Right lung (tissue), 10 donors: ENCODE measurements at places on chromosomes 5 and 9.
A peak's percentile ranks its signal among the peaks of the same experiment; 100 is the strongest.

- DNase-seq, result no peak
These were observed 20.9 kb downstream of the SH3GLB2 start for GRCh38 chr9:129007035-129007765.

- no peak for DNase-seq
These were observed 101.3 kb downstream of the WDR41 start for GRCh38 chr5:77390795-77391194.

- DNase-seq, result peak; percentile 80
These were observed at the start of gene MELK for GRCh38 chr9:36572515-36573418. MELK (plus strand) TSS chr9:36572895; CDS start chr9:36581682, 8,787 bp downstream.

- peak; percentile 21 for DNase-seq
These were observed 45.7 kb upstream of the SLCO4C1 start for GRCh38 chr5:102341681-102342288.

DNA sequence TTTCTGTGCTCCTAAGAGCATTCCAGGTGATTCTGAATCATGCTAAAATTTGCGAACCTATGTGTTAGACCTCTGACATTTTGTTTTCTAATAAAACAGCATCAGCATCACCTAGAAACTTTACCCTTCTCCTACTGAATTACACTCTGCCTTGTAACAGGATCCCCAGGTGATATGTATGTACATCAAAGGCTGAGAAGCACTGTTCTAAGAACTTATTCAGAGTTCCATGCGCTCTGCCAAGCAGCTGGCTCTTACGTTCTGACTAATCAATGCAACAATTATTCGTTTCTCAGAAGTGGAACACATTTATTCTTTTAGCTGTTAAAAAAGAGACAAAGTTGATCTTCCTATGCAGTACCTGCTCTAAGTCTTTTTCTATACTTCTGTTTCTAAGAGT is 228.6 kb downstream of the SLF1 start:
- no peak for DNase-seq

GRCh38 chr5:16178745-16179372 is 732 bp downstream of the MARCHF11 start:
- DNase-seq, result peak; percentile 75

- no peak for DNase-seq
These were observed 422.3 kb downstream of the CAAP1 start for GRCh38 chr9:26470284-26470683.

DNA sequence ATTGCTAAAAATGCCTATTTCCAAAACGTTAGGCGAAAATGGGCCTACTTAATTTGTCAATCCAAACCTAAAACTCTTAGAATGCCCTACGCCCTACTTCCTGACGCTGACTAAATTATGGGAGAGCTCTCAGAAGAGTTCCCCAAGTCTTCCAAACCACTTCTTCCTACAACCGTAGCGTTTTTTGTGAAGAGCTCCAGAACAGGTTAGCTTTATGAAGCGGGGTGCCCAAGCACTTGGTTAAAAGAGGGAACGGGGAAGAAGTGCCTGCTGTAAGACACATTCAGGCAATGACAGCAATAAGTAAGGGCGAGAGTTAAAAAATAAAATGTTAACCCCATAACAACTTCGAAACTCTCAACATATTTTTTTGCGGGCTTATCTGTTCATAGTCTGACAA is 2.8 kb downstream of the ELAVL2 start:
- DNase-seq, result no peak

- no peak for DNase-seq
These were observed 1.7 kb upstream of the ZSWIM6 start for GRCh38 chr5:61330341-61330844.

GRCh38 chr9:37406603-37407401 is 15.7 kb upstream of the GRHPR start:
- no peak for DNase-seq

GRCh38 chr5:151685749-151686673 is 704 bp downstream of the SPARC start:
- no peak for DNase-seq

- DNase-seq, result no peak
These were observed 43.9 kb downstream of the MAPKAP1 start for GRCh38 chr9:125663127-125663526.

DNA sequence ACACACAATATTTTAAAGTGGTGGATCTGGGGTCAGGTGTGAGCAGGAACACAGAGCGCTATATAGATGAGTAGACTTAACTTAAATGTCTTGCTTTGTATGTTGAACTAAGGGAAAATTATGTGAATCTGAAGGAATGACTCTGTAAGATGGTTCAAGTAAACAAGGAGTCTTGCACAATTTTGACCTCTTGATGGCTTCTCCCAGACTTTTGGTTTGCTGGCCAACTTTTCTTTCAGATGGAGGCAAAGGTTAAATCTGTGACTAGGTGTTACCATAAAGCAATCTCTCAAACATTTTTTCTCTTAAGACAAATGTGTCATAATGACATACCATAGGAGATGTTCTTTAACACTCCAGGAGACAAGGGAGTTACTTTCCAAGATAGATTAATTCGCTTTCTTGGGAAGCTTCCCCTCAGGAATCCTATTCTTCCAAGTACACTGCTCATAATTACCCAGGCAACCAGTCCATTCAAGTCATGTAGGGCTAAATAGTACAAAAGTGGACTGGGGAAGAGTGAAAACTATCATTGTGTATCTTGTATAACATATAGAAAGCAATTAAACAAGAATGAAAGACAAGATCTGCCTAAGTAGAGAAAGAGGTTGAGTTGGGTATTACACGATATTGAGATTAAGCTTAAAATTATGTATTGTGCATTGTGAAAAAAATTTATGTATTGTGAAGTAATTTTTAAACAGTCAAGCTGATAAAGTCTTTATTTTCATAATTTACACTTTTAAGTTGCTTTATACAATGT is 60.3 kb upstream of the SLC27A6 start:
- DNase-seq, result peak; percentile 28

DNA sequence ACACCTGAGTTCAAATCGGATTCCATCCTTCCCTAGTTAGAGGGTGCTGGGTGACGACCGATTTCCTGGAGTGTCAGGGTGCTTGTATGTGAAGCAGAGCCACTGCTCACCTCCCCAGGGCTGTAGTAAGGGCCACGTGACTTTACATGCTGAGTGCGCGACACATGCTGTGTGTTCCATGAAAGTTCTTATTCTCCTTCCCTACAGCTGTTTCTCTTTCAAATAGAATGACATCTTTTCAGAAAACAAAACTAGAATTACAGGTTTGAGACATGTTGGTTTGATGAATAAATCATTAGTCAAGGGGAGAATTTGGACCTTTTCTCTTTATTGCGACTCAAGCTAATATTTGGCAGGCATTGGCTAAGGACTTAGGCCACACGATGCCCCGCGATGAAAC is 113.1 kb downstream of the JMY start:
- no peak for DNase-seq

DNA sequence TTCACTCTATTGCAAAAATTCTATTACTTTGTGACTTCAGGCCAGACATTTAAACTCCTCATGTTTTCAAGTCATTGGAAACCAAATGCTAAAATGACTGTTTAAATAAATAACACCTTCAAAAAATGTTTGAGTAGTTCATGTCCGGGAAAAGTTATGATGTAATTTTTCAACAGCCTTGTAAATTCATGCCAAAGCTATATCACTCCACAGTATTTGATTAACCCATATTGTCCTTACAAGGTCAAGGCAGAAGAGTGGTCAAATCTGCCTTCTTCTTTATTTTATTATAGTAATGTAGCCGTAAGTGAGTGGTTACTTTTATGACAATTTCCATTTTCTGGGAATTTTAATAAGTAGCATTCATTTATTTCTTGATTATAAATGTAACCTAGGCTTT is 72.8 kb downstream of the ADCY2 start:
- no peak for DNase-seq

DNA sequence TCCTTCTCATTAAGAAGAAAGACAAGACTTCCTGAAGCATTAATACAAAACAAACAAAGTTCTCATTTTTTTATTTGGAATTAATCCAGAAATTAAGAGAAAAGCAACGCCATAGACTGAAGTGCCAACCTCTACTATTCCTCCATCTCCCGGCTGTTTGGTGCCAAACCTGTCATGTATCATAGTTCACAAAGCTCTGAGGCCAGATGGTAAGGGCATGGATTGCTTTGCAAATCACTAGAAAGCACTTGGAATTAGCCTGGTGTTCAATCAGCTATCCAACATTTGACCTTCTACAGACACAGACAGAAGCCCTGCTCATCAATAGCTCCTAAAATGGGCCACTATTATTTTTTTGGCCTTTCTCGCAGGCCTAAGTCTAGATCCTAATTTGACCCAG is 33.8 kb downstream of the HTR1A start:
- no peak for DNase-seq

GRCh38 chr5:97062046-97062445 is 80.4 kb downstream of the LIX1 start:
- no peak for DNase-seq

GRCh38 chr9:103304797-103305196 is 309.7 kb downstream of the CYLC2 start:
- DNase-seq, result no peak

DNA sequence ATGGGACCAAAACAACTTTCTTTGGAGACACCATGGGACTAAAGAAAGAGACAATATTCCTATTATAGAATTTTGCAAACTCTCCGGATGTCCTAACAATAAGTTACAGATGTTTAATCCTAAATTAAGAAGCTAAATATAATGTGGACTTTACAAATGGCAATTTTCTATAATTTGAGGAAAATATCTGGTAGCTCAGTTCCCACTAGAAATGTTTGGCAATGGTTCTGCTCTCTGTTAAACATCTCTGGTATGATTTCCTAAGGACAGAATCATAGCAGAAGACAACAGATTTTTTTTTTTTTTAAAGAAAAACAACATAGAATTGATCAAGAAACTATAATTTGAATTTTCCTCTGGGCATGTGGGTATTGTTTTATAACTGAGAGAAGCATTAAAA is 232.8 kb downstream of the ENC1 start:
- no peak for DNase-seq

DNA sequence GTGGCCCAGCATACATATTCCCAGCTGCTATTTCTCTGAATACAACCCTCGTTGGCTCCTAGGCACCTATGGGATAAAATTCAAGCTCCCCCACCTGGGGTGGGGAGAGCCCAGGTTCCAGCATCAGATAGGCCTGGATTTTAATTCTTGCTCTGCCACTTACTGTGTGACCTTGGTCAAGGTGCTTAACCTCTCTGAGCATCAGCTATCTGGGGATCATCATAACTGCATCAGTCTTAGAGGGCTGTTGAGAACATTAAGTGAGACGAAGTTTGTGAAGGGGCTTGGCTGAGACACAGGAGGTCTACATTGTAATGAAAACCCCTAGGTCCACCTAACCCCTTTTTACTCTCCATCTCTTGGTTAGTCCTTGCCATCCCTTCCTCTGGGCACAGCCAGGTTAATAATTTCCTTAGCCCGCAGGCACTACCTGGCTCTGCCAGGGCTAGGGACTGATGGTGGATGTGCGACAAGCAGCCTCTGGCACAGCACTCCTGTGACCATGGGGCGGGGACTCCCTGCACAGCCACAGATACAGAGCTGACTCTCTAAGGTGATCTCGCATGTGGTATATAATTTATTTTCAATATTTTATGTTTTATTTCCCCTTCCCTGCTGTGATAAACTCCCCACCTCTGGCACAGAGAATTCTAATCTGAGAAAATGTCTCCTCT is 68.7 kb downstream of the CRB2 start:
- DNase-seq, result no peak

- DNase-seq, result no peak
These were observed 73.6 kb downstream of the CYLC2 start for GRCh38 chr9:103068753-103069152.

DNA sequence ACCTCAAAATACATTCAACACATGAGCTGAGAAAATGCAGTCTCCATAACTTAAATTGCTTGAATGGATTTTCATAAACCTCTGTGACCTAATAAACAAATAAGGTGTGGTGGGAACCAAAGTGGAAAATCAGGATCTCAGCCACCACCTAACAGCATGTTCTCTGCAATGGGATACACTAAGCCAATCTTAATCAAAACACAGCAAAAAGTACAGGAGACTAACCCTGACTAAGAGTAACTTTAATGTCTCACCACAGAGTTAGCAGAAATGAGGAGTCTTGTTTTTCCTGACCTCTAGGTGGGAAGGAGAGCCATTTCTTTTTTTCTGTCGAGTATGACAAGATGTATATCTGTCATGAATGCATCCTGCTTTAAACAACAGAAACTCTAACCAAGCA is 48.5 kb downstream of the PLK2 start:
- no peak for DNase-seq

DNA sequence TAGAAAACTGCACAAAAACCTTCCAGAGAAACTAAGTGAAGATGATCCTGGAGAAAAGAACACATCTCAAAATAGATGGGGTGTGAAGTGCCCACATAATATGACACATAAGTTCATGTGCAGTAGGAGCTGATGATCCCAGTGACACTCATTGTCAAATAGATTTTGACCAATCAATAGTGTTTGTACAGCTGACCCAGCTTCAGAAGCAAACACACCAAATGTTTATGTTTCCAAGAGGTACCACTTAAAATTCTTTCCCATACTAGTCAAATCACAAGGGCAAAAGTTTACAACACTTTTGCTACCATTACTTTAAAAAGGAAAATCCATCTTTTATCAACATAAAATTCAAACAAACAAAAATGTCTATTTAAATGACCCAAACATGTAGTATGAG is 175.0 kb downstream of the MLLT3 start:
- no peak for DNase-seq

DNA sequence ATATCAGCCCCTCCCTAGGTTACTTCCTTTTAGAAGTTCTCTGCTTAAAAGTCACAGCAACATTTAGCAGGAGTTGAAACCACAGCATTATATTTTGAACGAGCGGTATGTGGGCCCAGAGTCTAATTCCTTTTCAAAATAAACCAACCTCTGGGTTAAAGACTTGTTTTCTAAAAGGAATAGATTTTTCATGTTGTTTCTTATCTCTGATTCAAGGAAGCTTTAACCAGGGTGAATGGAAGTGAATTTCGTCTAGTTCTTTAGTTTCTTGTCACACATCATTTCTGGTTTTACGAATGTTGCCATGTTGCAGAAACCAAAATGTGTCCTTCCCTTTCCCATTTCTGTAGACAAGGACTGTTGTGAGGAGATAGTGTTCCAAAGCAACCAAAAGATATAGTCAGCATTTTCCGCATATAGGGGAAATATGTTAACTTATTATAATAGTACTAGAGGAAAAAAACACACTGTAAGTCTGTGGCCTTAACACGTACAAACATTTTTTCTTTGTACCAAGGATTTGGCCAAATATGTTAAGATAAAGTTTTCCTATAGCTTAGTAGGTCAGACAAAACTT is 142.4 kb downstream of the PCSK5 start:
- no peak for DNase-seq

GRCh38 chr5:128764601-128765310 is 200.5 kb upstream of the SLC27A6 start:
- no peak for DNase-seq

- no peak for DNase-seq
These were observed 47.9 kb upstream of the XPA start for GRCh38 chr9:97744710-97745708.
